ENCODE measurements at places on chromosomes 3 and 15. TPM values are rescaled to one million over a fixed set of nuclear protein-coding genes. Genes with fewer than 3 reads are reported as not detected.
A peak's percentile ranks its signal among the peaks of the same experiment; 100 is the strongest.

PLSCR1 gene
- 183 TPM for total RNA-seq

TMEM45A gene
- 11.3 TPM for total RNA-seq

MYZAP gene
- 1.7 TPM for total RNA-seq

ADAMTS9 gene
- 229 TPM for total RNA-seq

FGD5 gene
- 0.30 TPM for total RNA-seq

- peak; percentile 38 for DNase-seq
Observed at GRCh38 chr3:50299929-50300680, 900 bp upstream of the HYAL3 start.

DNA sequence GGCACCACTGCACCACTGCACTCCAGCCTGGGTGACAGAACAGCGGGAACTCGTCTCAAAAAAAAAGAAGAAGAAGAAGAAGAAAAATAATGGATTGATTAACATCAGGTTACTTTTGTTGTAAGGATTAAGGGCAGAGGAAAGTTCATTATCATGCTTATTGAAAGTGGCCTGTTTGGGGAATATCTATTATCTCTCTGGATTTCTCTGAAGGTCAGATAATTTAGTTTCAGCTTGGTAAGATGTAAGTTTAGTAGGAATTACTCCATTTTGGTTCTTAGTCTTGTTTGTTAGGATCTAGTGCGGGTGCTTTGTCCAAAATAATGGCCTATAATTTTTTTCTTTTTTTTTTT lies 2.5 kb upstream of the MTMR14 start:
- no peak for DNase-seq

DNA sequence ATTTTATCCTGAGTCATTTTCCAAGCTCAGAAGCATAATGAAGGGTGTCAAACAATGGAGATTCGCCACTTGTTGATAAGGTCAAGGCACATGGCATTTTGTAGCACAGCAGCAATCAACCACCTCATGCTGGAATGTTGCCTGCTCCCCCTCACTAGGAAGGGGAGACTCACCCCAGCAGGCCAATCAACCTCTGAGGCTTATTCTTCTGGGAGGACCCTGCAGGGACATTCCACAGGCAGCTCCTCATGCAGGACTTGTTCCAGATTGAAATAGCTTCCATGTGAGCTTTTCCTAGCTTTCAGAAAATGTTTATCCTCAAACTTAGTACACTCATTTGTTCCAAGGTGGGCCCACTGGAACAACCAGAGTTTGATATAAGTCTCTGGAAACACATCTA lies 77.6 kb downstream of the SSR3 start:
- no peak for DNase-seq

- DNase-seq: no peak
Observed at GRCh38 chr3:183192650-183193300, 30.2 kb upstream of the LAMP3 start.

GRCh38 chr3:48241796-48242455 lies 1.0 kb downstream of the ZNF589 start:
- no peak for DNase-seq

DNA sequence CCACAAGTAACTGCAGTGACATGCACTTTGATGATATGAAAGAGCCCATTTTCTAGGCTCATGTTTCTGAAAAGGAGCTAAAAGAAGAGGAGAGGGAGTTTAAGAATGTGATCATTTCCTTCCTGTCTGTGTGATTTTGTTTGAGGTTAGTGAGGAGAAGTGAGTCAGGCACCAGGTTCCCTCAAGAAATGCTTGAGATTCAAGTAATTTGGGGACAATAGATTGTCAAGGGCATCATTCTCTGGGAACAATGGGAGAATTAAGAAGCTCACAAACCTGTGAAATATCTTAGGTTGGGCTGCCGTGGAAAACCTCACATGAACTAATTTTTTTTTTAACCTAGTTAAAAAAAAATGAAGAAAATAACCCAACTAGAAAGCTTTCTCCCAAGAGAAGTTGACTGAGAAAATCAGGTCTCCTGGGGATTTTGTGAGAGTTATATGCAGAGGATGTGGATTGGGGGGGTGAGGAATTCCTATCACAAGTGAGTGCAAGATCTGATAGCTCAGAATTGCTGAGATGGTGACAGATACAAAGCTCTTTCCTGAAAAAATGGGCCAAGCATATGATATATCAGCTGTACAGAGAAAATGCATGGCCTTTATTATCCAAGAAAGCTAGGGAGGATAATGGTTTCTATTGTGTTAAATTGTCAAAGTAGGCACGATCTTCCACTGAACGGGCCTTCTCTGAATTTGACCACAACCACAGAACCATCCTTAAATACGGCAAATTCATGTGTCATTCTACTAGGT lies 203.3 kb downstream of the FEZF2 start:
- peak; percentile 76 for DNase-seq

- no peak for DNase-seq
Observed at GRCh38 chr15:43270676-43271306, 4.1 kb upstream of the TGM5 start.

- peak; percentile 1 for DNase-seq
Observed at GRCh38 chr3:66692042-66692765, 191.4 kb upstream of the LRIG1 start.

DNA sequence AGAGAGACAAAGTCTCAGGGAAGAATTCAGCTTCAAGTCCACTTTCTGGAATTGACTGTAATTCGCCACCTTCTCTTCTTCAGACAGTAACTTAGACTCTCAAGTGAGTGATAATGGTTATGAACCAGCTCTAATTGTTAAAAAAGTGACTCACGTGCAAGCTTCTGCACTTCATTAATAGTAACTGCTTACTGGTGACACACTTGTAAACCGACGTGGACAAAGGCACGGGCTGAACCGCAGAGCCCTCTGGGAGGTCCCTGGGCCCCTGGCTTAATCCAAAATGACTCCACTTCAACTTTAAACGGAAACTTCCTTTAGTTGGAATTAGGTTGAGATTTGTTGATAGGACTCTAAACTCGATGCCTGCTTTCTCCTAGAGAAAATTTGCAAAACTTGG lies 17.0 kb downstream of the MUC4 start:
- no peak for DNase-seq

DNA sequence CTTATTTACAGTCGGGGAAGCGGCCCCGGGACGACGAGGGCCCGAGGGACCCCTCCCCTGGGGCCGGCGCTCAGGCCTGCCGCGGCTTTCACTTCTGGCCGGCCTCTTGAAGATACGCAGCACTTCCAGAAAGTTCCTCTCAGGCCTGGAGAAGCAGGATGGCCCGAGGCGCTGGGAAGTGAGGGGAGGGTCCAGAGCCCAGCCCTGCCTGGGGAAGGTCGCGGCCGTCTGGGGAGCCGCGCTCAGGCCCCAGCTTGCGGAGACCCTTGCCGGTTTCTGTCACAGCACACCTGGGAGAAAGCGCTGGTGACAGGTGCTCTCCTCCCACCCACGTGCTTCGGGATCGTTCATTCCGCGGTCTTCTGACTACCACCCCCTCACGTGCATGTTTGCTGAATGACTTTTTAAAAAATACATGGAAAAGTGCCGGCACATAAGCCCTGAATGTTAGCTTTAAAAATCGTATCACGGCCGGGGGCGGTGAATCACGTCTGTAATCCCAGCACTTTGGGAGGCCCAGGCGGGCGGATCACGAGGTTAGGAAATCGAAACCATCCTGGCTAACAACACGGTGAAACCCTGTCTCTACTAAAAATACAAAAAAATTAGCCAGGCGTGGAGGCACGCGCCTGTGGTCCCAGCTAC lies 727 bp upstream of the TM2D3 start:
- DNase-seq: peak; percentile 21

DNA sequence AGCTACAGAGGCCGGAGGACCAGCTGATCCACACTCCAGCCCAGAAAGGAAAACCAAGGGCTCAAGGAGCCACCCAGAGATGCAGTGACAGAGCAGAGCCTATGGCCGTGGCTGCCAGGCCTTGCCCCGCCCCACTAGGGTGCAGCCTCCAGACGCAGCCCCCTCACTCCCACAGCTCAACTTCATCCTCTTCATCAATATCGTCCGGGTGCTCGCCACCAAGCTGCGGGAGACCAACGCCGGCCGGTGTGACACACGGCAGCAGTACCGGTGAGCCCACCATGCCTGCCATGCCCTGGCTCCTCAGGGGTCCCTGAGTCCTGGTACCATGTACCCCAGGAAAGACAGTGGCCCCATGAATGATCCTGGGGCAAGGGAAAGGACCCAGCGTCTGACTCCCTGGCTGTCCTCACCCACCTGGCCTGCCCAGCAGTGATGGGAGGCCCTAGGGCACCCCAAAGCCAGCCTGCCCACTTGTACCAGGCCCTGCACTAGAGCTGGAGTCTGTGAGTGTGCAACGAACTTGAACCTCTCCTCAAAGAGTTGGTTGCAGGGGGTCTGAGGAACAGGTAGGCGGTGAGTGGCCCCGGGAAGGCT lies 24.2 kb downstream of the PTH1R start:
- no peak for DNase-seq

DNA sequence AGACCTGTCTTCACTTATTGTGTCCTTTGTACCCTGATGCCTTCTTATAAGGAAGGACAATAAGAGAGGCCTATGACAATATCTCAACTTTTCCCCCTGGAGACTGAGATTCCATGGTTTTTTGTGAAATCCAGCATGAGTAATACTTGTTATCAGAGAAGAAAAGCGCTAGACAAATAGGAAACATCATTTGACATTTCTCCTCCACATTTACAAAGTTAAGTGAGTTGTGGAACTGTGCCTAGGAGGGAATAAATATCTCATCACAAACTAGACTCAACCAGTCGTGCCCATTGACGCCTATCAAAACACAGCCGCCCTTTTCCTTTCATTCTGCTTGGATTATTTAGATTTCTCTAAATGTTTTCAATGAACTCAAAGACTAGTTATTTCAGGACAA lies 253.1 kb downstream of the MECOM start:
- no peak for DNase-seq

DNA sequence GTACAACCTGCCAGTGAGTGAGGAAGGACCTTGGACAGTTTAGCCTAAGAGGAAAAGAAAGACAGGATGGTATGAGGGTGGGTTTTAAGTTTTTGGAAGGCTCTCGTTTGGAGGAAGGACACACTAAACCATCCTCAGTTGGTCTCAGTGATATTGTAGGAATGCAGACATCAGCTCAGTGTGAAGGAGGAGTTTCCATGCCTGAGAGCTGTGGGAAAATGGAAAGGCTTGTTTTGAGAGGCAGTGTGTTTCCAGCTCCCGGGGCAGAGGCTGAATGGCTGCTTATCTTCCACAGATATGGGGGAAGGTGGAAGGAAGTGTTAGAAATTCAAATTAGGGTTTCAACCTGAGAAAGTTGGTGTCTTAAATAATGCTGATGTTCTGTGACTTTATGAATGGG lies 89.6 kb upstream of the MYZAP start:
- no peak for DNase-seq

DNA sequence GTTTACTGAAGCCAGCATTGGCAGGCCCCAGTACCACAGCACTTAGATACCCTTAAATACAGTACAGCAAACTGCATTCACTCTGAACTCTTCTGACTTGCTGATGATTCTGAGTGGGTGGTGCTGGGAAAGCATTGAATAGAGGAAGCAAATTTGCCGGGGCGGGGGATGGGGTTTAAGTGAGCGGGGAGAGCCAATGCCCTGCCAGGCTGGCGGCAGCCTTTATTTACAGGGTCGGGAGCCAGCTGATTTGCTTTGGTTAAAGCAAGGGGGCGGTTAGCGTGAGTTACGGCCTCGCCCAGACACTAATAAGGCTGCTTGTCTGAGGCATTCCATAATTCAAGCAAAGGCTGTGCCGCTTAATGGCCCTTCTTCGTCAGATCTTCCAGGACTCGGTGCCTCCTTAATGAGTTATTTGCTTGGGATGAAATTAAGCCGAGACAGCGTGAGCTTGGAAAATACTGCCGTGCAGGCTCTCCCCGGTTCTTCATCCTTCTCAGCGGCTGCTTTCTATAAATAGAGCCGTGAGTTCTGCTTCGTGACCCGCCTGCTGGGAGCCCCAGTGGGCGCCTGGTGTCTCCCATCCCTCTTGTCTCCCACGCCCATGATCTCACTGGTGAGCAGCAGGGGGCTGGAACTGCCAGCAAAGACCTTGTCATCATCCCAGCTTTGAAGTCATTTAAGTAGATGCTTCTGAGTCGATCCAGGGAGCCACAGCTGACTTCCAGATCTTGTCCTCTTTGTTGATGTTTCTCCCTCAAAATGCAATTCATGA lies 25.8 kb downstream of the SPSB4 start:
- DNase-seq: peak; percentile 10

Measured in renal cortical epithelial cell (primary cell).